HTR-8/SVneo (cell line): ENCODE measurements at places on chromosomes 1 and 21.

DNA sequence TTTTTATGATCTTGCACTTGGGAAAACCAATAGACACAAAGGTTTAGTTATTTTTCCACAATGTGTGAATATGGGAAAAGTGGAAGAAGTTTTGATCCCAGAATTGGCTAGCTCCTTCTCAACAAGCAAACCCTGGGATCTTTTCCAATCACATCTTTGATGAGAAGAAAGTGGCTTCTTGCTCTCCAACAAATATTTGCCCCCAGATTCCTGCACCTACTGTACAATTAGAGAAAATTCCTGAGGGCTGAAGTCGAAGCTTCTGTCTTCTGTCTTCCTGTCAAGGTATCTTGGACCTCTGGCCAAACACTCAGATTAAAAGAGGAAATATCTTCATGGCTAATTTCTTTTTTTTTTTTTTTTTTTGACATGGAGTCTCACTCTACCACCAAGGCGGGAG, 113.1 kb upstream of the SLC45A1 start:
- DNase-seq = no peak

DNA sequence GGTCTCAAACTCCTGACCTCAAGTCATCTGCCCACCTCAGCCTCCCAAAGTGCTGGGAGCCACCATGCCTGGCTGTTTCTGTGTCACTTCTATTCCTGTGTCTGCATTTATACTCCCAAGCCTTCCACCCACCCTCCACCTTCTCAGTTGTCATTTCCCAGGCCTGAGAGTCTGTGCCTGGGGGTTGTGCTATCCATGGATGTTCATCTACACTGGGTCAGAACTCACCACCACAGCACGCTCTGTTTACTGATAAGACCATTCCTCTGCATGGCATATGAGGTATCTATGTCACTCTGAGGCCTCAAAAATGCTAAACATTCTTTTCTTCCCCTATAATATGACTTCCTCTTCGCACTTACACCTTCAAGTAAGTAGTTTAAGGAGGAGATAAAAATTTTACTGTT, 6.1 kb downstream of the NENF start:
- DNase-seq = no peak

DNA sequence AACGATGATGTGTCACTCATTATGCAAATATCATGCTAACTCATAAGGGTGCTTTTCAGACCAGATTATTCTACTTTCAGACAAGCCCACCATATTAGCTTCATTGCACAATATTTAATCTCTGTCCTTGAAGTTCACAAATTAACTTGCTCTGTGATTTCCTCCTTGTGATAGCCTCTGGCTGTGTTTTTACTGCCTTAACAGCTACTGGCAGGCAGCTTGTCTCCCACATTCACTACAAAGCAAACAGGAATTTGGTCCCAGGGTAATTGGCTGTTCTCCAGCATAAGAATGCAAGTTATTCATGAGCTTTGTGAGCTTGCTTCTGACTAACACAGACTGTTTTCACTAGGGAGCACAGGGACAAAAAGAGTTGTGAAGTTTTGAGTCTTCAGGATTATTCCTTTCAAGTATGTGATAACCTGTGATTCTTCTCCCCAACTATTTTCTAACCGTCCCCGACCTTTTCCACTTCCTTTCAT, 87.9 kb upstream of the HMCN1 start:
- DNase-seq = peak; percentile 82

DNA sequence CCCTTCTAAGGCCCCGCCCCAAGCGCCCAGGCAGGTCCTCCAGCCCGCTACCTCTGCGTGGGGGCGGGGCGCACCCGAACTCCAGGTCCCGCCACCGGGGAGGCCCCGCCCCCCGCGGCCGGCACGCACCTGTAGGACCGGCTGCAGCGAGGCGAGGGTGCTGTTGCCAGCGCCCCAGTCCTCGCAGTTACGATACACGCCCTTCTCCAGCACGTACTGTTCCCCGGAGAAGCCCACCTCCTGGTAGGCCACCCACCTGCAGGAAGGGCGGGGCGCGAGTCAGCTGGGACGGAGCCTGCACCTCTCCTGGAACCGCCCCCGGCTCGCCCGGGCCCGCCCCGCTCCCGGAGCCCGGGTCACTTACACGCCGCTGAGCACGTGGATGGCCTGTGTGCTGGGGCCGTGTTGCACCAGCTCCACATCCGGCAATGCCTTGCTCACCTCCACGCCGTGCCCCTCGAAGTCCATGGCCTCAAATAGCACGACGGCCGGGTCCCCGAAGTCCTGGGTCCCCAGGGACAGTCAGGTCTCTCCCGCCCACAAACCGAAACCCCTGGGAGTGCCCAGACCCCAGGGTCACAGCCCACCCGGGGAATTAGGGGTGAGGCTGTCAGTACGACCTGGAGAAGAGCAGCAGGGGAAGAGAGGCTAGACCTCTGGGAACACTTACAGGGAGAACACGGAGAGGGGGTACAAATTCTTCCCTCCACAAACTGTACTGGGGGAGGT, 17.3 kb downstream of the CRYBG2 start:
- DNase-seq = peak; percentile 72

GRCh38 chr1:229641306-229641705, 15.3 kb downstream of the URB2 start:
- DNase-seq = no peak

- DNase-seq = no peak
Observed at GRCh38 chr1:161176468-161177111, 717 bp downstream of the B4GALT3 start.

DNA sequence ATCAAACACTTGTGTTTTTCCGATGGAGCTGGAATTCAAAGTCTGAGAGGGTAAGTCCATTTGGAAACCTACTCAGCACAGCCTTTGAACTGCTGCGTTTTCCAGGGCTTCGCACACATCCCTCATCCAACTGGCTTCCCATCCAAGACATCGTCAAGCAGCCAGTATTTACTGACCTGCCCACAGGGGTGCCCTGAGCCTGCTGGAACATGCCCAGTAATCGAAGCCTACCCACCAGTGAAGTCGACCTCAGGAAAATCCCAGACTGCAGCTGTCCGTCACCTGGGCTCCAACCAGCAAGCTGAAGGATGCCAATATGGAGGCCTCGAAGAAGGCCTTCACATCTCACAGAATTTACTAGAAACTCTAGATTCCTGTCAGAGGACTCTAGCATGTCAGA, 261.6 kb downstream of the PLPP3 start:
- no peak for DNase-seq

- no peak for DNase-seq
Observed at GRCh38 chr1:94022471-94023189, 98.3 kb downstream of the ABCA4 start.

- no peak for DNase-seq
Observed at GRCh38 chr1:101238031-101238628, 1.3 kb downstream of the S1PR1 start.

- DNase-seq = no peak
Observed at GRCh38 chr1:40004857-40005256, 35.7 kb upstream of the CAP1 start.

GRCh38 chr1:72010094-72010431, 272.3 kb downstream of the NEGR1 start:
- DNase-seq = no peak
